Activated effector memory CD4-positive, alpha-beta T cell treated with anti-CD3 and anti-CD28 coated beads, Interleukin-2, amount 50 U/mL, for 16 hours (primary cell): ENCODE measurements at places on chromosomes 13 and 19.

GRCh38 chr19:18501832-18502231 is 20.0 kb downstream of the ELL start:
- no peak for DNase-seq

DNA sequence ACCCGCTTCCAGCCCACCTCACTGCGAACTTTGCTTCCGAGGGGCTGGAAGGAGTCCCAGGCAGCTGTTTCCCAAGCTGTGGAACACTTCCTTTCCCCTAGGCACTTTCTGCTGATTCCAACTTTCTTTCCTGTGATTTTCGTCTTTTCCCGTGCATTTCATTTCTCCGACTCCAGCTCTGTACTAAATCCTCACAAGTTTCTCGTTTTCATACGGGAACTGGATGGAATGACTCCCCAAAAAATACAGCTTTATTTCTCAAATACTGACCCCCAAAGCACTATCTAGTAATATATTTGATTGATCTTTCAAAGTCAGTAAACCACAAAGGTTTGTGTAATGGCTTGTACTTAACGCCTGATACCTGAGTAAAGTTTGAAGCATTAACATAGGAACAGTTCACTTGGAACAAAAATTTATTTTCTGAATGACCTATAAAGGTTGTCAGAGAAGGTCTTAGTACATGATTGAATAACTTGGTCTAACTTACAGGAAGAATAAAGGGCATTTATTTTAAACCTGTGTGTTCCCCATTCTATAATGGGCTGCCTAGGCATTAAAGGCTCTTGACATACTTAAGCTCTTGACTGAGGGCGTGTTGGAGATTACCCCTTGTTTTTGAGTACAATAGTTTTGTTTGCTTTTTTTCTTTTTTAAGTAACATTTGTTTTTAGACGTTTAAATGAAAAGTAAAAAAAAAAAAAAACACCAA is 1.3 kb upstream of the PCDH9 start:
- no peak for DNase-seq

- no peak for DNase-seq
Measured at GRCh38 chr13:52980695-52981094, 47.9 kb upstream of the OLFM4 start.

- no peak for DNase-seq
Measured at GRCh38 chr13:105297839-105298238, 1237.6 kb downstream of the EFNB2 start.

GRCh38 chr19:30054210-30054609 is 112.2 kb downstream of the URI1 start:
- DNase-seq, result no peak

GRCh38 chr19:6687114-6687513 is 17.2 kb upstream of the TNFSF14 start:
- no peak for DNase-seq

GRCh38 chr19:38017401-38018151 is 110.6 kb downstream of the SIPA1L3 start:
- DNase-seq, result no peak
